Esophagus squamous epithelium (tissue), 5 donors: ENCODE measurements at places on chromosomes 6 and 20. TPM values are rescaled to one million over a fixed set of nuclear protein-coding genes. Genes with fewer than 3 reads are reported as not detected.

Gene TRIM39
- total RNA-seq = 15.7 TPM

Gene FNDC11
- under 0.01 TPM for total RNA-seq

Gene PSORS1C1
- 1.3 TPM for total RNA-seq

Gene FUT9
- total RNA-seq = not detected

Gene CGA
- not detected for total RNA-seq

Gene RRAGD
- 39.7 TPM for total RNA-seq

Gene PTGIS
- total RNA-seq = 1.6 TPM

Gene ARMC2
- 1.7 TPM for total RNA-seq

Gene RAET1E
- 72.2 TPM for total RNA-seq

Gene SLC26A8
- total RNA-seq = not detected
